Stimulated activated CD4-positive, alpha-beta T cell treated with anti-CD3 and anti-CD28 coated beads, Interleukin-4, amount 100 ng/mL, for 1 hour (primary cell): ENCODE measurements at places on chromosomes 1 and 21.

- no peak for DNase-seq
These were observed 9.3 kb downstream of the HLX start for GRCh38 chr1:220888417-220888986.

GRCh38 chr1:240967070-240967724 lies 355.2 kb upstream of the GREM2 start:
- no peak for DNase-seq

DNA sequence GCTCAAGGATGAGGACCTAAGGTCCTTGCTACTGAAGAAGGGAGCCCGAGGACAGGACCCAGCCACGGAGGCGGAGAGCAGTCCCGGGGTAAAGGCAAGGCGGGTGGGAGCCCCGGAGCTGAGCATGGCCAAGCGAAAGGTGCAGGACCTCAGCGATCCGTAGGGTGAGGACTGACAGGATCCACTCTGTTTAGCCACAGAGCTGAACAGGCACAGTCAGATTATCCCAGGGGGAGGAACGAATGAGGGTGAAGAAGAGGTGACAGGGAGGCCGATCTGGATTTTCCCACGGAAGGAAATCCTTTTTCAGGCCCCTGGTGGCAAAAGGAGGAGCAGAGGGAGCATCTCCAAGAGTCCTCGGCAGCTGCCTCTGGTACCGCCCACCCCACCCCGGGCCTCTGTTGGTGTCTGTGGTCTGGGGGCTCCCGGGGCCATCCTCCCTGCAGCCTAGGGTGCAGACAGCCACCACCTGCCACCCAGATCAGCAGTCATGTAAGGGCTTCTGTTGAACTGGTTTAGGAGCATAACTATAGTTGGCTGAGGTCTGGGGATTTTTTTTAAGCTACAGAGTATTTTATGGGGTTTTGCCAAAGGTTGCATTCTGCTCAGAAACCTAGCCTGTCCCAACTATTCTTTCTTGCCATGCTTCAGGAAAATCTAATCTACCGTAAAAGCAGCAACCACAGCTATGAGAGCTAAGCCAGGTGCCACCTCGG lies 32.3 kb upstream of the LBR start:
- DNase-seq: no peak

GRCh38 chr1:205246351-205247119 lies 18.8 kb downstream of the TMCC2 start:
- no peak for DNase-seq

GRCh38 chr1:93878501-93878888 lies 511 bp downstream of the DNTTIP2 start:
- DNase-seq: peak; percentile 49

DNA sequence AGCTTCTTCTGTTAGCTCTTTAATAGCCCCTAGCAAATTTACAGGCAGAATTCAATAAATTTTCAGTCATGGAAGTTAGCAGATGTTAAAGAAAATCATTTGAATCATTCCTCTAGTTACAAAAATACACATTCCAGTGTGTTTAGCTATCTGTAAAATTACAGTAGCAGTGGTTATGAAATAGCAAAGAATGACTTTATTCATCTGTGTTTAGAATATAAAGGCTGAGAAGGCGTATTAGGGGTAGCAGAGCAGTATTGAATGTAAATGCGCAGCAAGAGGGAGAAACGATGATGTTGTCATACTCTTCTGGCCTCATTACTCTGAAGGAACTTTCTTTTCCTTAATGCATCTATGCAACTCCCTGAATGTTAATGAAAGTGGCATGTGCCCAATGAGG lies 106.2 kb upstream of the CYYR1 start:
- no peak for DNase-seq

DNA sequence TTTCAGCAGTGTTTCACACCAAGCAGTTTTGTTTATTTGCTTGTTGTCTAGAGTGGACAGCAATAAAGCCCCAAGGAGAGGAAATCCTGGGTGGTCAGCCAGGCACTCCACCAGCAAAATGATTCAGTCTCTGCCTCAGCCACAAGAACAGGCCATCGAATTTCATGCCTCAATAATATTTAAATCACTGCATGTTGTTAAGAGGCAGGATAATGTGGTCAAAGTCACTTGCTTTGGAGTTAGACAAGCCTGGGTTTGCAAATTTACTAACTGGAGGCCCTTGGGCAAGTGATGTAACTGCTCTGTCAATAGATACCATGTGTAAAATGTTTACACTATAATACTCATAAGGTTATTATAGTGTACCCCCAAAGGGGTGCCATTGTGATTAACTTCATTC lies 349.6 kb downstream of the LMO4 start:
- no peak for DNase-seq

GRCh38 chr1:30518186-30518585 lies 205.2 kb downstream of the MATN1 start:
- no peak for DNase-seq

- no peak for DNase-seq
These were observed 50.5 kb downstream of the SIPA1L2 start for GRCh38 chr1:232579466-232579865.

- no peak for DNase-seq
These were observed 8.8 kb downstream of the TMCC2 start for GRCh38 chr1:205236526-205236925.

GRCh38 chr1:174743654-174744561 lies 255.8 kb upstream of the CACYBP start:
- no peak for DNase-seq

- DNase-seq: no peak
These were observed 24.8 kb upstream of the C1orf159 start for GRCh38 chr1:1140673-1141072.

DNA sequence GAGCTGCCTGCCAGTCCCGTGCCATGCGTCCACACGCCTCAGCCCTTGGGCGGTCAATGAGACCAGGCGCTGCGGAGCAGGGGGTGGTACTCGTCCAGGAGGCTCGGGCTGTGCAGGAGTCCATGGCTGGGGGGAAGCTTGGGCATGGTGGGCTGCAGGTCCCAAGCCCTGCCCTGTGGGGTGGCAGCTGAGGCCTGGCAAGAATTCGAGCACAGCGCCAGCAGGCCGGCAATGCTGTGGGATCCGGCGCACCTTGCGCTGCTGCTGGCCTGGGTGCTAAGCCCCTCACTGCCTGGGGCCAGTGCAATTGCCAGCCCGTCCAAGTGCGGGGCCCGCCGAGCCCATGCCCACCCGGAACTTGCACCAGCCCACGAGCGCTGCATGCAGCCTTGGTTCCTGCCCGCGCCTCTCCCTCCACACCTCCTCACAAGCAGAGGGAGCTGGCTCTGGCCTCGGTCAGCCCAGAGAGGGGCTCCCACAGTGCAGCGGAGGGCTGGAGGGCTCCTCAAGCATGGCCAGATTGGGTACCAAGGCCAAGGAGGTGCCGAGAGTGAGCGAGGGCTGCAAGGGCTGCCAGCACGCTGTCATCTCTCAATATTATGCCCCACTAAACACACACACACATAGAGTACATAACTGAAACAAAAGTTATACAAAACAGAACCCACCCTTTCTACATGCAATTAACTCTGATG lies 307.7 kb downstream of the LMO4 start:
- DNase-seq: no peak

GRCh38 chr1:174074757-174075156 lies 52.6 kb upstream of the RC3H1 start:
- no peak for DNase-seq

GRCh38 chr1:221778535-221779142 lies 36.8 kb upstream of the DUSP10 start:
- peak; percentile 16 for DNase-seq

DNA sequence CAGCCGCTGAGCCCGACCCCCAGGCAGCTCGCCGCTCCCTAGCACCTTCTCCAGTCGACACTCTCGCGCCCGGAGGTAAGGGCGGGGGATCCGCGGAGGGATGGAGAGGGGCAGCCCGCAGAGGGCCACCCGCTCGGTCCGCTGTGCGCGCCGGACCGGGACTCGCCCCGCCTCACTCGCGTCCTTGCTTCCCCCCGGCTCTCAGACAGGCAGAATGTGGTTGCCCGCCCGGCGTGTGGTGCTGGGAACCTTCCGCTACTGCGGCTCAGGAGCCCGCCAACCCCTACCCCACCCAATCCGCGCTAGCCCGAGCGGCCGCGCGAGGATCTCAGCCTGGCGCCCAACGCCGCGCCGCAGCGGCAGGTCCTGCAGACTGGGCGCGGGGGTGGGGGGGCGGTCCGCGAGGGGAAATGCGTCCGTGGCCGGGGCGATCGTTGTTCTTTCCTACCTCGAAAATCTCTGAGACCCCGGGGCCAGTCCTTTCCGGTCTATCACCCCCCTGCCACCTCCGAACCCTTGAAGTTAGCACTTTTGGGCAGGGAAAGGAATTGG lies 404 bp downstream of the LRRC8C start:
- peak; percentile 49 for DNase-seq

DNA sequence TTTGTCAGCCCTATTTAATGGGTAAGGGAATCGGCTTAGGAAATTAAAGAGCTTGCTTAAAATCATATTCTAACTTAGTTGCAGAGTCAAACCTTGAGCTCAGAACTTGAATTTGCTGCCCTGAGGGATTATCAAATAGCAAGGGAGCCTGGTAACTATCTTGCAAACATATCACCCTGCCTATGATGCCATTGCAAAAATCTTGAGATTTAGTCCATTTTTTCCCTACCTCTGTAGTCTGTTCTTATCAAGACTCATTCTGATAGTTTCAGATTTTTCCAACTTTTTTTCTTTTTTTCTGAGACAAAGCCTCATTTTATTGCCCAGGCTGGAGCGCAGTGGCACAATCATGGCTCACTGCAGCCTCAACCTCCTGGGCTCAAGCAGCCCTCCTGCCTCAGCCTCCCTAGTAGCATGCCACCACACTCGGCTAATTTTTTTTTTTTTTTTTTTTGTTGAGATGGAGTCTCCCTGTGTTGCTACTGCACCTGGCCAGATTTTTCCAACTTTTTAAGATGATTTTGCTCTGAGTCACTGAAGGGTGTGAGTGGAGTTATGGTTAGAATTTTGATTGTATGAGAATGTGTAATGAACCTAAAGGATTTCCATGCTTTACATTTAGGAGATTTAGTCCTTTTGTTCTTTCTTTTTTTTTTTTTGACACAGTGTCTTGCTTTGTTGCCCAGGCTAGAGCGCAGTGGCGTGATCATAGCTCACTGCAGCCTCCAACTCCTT lies 12.2 kb downstream of the SARS1 start:
- DNase-seq: no peak

- no peak for DNase-seq
These were observed 13.8 kb downstream of the VASH2 start for GRCh38 chr1:212964102-212964501.

GRCh38 chr21:29145354-29145782 lies 14.9 kb downstream of the MAP3K7CL start:
- no peak for DNase-seq

- no peak for DNase-seq
These were observed 158.2 kb downstream of the TRIM33 start for GRCh38 chr1:114352797-114353196.

- DNase-seq: no peak
These were observed 2.4 kb downstream of the MCL1 start for GRCh38 chr1:150576794-150577556.

DNA sequence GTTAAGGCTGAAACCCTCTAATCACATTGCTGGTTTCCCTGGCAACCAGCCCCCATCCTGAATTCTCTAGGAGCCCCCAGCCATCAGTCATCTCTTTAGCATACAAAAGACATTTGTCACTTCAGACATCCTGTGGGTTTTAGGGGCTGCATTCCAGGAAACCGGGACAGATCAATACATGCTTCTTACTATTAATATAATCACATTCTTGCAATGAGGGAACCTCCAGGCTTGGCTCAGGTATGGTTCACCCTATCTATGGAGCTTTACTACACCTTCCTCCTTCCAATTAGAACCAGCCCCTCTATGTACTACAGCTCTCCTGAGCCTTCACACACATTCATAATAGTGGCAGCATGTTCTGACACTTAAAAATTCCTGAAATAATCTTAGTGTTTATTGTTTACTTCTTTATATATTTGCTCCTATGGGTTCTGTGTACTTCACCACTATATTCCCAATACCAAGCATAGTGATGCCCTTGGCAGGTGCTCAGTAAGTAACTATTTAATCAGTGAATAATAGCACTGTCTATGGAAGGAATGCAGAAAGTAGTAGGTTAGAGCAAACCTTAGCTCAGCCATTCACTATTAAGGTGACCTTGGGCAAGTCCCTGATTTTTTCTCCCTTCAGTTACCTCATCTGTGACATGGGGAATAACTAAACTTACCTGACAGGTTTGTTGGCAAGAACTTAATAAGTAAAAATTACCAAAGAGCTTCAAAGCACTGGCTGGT lies 59.6 kb downstream of the ZNF678 start:
- no peak for DNase-seq

DNA sequence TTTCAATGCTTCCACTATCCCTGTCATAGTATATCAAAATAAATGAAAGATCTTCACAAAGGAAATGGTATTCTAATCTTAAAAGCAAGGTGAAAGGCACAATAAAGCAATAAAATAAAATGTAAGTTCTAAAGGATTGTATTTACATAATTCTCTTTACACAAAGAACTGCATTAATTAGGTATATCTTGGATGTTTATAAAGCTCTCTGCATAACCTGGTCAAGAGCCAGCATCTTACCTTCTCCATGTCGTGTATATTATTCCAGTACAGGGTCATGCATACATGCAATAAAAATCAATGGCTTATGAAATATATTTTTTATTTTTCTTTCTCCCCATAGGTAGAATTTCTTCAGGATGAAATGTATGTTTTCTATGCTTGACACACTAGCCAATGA lies 63.8 kb downstream of the GON4L start:
- no peak for DNase-seq

GRCh38 chr1:43435146-43436145 lies 18.3 kb downstream of the HYI start:
- DNase-seq: no peak

- no peak for DNase-seq
These were observed 27.2 kb downstream of the WLS start for GRCh38 chr1:68204977-68205630.

GRCh38 chr1:217018648-217019047 lies 295.4 kb upstream of the ESRRG start:
- DNase-seq: no peak

DNA sequence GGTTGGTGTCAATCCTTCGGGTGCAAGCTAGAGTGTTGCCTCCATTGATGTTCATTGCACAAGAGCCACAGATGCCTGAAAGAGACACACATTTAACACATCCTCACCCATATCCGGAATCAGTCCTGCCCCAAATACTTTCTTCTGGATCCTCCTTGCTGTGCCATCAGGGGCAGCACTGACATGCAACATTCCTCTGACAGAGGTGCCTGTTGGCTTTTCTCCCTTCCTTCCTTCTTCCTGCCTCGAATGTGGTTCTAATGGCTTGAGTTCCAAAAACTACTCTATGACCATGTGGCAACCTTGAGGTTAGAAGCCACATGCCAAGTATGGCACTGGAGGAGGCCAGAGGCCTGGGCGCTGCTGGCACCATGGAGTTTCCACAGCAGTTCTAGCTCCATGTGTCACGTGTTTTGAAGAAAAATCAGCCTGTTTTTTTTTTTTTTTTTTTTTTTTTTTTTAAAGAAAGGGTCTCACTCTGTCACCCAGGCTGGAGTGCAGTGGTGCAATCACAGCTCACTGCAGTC lies 17.0 kb upstream of the ATP13A2 start:
- no peak for DNase-seq
